ENCODE measurements at places on chromosomes 2 and 18.
A peak's percentile ranks its signal among the peaks of the same experiment; 100 is the strongest.

GRCh38 chr2:37709111-37709510 is 37.7 kb upstream of the CDC42EP3 start:
- no peak for DNase-seq

- DNase-seq, result no peak
Measured at GRCh38 chr2:236336575-236337464, 72.6 kb upstream of the ASB18 start.

GRCh38 chr2:55114597-55114996 is 64.3 kb upstream of the RTN4 start:
- no peak for DNase-seq

DNA sequence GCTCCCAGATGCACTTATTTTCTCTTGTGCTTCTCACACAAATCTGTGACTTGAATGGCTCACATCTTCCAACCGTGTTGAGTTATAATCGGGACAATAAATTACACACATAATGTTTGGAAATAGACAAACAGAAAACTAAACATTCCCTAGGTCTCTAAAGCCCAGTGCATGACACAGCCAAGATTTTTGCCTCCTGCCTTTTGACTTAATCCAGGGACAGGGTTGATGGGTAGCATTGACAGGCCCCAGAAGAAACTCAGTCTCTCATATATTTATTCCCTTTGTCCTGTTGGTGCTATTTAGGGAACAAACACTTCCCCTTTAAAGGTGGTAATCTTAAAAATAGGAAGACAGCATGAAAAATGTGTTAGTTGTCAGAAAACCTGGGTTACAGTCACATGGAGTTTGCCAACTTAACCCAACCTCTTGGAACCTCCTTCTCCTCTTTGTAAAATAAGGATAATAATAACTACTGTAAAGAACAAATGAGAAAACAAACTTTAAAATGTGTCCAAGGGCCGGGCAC is 24.0 kb upstream of the ARPC2 start:
- no peak for DNase-seq

- DNase-seq, result no peak
Measured at GRCh38 chr2:190563646-190564045, 29.1 kb upstream of the NEMP2 start.

DNA sequence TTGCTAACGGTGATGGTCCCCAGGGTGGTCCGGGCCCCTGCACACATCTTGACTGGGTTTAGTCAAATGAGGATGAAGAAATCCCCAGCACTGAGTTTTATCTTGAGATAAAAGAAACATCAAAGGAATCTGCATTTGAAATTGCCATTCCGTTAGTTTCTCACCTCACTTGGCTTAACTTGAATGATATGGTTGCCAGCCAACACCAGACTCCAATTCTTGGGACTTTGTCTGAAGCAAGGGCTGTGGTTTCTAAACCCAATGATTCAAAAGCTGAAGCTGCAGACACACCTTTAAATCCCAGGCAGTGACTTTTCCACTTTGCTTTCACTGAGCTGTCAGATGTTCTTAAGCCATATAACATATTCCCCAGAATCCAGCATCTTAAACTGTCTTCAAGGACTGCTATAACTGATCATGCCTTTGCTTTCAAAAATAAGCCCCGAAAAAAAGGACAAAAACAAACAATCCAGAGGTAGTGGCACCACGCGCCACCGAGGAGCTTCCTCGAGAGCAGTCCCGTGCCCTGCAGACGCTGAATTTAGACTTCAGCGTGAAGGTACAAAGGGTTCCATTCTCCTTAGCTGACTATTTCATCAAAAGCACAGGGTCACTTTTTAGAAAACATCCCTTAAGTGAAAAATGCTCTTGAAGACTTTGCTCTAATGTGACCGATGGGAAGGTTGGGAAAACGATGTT is 189.3 kb downstream of the HDAC4 start:
- DNase-seq, result no peak

- no peak for DNase-seq
Measured at GRCh38 chr2:189408294-189408693, 33.0 kb upstream of the WDR75 start.

- DNase-seq, result no peak
Measured at GRCh38 chr2:196271795-196272194, 100.4 kb upstream of the STK17B start.

DNA sequence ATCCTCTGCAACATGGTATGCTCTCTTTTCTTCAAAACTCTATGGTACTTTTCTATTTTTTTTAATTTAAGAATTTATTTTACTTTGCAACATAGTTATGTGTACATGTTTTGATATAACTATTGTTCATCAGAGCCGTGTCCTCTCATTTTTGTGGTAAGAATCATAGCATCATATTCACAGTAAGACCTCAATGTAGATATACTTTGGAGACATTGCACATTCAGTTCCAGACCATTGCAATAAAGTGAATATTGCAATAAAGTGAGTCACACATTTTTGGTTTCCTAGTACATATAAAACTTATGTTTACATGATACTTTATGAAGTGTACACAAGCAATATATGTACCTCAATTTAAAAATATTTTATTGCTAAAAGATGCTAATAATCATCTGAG is 22.7 kb upstream of the LINC00305 start:
- DNase-seq, result peak; percentile 18

DNA sequence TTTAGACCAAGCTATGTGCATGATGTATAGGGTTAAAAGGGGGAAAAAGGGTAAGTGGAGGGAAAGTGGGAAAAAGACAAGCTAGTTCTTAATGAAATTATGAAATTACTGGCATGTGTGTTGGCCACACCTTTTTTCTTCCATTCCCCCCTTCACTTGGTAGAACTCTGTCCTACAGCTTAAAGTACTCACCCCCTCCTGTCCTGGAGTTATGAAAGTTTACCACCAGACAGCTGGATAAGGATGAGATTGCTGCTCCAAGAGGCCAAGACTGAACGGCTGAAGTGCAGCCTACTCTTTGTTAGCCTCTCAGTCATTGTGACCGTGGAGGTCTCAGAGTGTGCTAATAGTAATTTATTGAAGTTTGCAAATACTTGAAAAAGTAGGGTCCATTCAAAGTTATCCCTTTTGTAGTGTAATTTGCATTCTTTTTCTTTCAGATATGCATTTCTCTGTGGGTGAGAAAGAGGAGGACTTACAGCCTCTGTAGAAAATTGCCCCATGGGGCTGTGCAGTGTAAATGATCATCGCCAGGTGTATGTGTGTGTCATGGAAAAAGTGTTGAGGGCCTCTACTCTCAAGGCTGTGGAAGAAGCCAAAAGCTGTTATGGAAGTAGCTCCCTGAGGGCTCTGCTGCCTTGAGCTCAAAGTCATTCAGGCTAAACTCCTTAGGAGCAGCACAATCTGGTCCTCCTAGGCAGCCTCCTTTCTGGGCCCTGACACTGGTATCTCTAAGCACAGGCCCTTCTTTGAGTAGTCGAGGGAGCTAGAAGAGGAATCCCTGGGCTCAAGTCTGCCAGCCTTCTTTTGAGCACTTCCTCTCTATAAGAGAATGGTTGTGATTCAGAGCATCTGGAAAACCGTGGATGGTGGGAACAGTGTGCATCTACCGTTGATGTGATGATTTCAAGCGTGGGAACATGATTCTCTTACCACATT is 46.2 kb downstream of the LHCGR start:
- DNase-seq, result no peak

DNA sequence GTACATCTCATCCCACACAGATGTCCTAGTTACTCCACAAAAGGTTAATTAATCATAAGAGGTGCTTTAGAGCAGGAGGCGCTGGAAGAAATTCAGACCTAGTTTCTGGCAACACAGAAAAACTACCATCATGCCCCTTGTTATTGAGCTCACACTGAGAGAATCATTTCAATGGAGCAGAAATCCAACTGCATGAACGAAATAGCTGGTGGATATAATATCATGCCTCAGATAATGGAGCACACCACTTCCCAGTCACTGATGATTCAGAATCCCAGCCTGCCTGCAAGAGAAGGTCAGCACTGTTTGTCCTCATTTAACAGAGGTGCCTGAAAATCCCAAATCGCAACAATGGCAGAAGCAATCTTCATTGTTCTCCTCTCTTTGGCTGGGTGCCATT is 125.8 kb upstream of the CREB1 start:
- DNase-seq, result no peak

DNA sequence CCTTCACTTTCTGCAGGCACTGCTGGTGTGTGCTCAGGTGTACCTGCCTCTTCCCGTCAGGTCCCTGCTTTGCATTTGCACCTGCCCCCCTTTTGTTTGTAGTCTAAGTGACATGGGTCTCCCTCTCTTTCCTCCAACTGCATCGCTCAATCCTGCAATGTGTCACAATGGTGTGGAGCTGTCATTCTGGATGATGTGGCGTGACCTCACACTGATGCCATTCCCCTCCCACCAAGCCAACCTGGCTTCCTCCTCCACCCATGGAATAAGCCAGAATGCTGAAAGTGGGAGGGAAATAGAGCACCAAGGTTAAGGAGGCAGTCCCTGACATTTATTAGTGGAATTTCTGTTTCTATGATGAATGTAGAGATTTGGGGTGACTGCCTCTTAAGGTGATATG is 156.7 kb downstream of the ZBTB7C start:
- no peak for DNase-seq

- DNase-seq, result peak; percentile 64
Measured at GRCh38 chr2:217995731-217996231, 7.0 kb downstream of the TNS1 start.

DNA sequence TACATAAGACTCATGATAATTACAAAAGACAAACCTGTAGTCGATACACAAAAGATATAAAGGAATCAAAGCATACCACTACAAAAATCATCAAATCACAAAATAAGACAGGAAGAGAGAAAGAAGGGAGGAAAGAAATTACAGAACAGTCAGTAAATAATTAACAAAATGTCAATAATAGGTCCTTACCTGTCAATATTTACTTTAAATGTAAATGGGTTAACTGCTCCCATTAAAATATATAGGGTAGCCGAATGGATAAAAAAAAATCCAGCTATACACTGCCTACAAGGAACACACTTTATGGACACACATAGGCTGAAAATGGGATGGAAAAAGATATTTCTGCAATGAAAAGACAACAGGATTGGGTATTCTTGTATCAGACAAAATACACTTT is 163.7 kb downstream of the PIEZO2 start:
- DNase-seq, result no peak

DNA sequence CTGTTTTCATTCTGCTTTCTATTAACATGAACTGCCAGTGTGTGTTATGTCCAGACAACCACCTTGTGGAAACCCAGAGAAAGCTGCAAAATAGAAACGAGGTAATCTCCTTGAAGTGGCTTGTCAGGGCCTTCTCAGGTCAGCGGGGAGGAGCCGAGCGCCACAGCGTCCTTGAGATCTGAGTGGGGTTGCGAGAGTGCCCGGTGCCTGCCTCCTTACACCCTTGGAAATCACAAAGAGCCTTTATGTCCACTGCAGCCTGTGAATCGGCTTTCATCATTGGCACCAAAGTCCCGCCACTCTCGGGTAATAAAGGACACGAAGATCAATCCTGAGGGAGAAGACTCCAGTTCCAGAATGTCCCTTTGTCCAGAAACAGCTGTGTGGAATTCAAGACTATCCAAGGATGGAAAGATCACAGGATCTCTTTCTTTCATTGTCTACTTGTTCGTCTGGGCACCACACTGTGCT is 135.2 kb downstream of the HRH4 start:
- DNase-seq, result no peak

DNA sequence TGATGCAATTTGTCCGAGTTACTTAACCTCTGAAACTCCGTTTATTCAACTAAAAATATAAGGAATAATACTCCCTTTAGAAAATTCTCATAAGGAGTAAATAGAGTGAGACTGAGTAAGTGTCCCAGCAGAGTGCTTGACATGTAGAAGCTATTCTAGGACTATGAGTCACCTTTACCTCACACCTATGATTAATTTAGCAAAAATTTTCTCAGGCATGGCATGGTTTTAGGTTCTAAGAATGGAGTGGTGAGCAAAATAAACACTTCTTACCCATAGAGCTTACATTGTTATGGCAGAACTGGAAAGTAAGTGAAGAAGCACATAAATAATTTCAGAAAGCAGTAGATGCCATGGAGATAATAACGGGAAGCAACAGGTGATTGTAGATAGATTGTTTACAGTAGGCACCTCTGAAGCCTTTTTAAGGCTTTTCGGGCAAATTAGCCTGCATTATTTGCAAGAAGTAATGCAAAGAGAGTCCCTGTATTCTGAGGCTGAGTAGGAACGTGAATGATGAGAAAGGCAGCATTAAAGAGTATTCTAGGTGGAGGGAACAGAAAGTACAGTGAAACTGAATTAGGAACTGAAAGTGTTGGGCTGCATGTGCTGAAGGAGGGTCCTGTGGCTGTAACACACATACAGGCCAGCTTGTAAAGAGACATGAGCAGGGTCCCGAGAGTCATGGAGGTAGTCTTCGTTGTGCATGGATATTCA is 209.2 kb downstream of the ZNF407 start:
- peak; percentile 92 for DNase-seq

DNA sequence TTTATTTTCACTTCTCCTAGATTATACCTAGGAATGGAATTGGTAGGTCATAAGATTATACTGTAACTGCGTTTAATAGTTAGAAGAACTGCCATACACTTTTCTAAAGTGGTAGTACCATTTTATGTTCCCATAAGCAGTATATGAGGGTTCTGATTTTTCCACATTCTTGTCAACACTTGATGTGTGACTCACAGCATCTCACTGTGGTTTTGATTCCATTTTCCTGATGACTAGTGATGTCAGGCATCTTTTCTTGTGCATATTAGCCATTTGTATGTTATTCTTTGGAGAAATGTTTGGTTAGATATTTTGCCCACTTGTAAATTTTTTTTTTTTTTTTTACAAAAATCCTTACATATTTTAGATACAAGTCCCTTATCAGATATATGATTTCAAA is 2.3 kb downstream of the DCAF17 start:
- DNase-seq, result peak; percentile 95

DNA sequence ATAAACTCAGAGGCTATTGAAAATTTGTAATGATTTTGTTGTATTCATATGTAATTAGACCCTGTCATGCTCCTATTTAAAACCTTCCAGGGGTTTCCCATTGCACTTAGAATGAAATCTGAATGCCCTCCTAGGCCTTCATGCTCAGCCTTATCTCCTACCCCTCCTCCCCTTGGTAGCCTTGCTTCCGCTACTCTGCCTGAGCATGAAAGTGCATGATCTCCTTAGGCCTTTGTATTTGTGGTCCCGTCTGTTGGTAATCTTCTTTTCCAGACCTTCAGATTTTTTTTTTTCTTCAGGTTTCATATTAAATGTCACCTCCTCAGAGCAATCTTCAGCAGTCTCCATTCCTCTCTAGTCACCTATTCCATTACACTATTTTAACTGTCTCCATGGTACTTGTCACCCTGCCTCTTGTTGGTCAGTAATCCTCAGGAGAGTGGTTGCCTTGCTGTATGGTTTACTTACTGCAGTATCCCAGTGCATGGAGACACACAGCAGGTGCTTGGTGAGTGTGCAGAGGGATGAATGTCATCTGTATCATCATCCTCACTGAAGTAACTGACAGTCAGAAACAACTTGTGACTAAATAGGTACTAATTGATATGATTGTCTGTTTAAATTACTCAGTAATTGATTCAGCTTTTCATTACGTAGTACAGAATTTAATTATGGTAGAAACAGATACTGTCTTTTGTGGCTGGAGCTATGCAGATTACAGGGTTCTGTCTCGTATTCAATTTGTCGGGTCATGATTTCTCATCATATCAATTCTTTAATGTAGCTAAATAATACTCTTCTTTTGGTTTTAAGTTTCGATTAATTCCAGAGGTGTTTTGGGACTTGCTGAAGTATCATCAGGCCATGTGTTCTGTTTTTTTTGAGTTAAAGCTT is 63.9 kb downstream of the PHLPP1 start:
- no peak for DNase-seq

- DNase-seq, result no peak
Measured at GRCh38 chr18:8207996-8208395, 401.2 kb upstream of the RAB12 start.

GRCh38 chr2:151357359-151357758 is at the start of gene TNFAIP6:
Gene TNFAIP6 (plus strand): TSS chr2:151357592. CDS start chr2:151357667, 75 bp downstream.
- DNase-seq, result peak; percentile 91
